A549 treated with ZK216348 at 1 μM for 4 hours (cell line): ENCODE measurements at places on chromosomes 1 and 21. TPM values are rescaled to one million over a fixed set of nuclear protein-coding genes. Genes with fewer than 3 reads are reported as not detected.

S100A1 gene
- total RNA-seq = 0.55 to 0.96 TPM (median 0.83 TPM) in 3 of 5 replicates, not detected in the others

RSPO1 gene
- total RNA-seq = 0.09 to 0.13 TPM (median 0.12 TPM) in 4 of 5 replicates, not detected in the other

MRAP gene
- total RNA-seq = not detected in 5 replicates

TSPAN2 gene
- 0.66 to 1.6 TPM (median 1.3 TPM) in 5 replicates for total RNA-seq
